CD4-positive, alpha-beta T cell treated with Interleukin-4 for 1 hour (primary cell): ENCODE measurements at places on chromosomes 2 and 18.
A peak's percentile ranks its signal among the peaks of the same experiment; 100 is the strongest.

DNA sequence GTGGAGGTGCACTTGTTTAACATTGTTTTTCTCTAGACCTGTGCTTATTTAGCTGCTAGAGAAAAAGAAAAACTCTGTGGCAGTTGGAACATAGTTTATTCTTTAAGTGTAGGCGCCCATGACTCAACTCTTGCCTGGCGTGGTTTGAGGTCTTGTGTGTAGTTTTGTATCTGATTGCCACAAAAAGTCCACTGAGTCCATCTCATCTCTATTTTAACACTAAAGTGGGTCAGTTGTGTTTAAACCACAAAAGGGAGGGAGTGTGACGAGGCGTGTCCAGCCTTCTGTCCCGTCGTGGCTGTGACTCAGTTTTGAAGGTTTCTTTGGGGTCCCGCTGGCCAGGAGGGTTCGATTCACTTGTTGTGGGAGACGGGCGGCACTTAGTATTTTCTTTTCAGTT lies 15.3 kb upstream of the UGT1A9 start:
- DNase-seq: no peak

GRCh38 chr18:58447402-58448095 lies 181.3 kb downstream of the ALPK2 start:
- no peak for DNase-seq

DNA sequence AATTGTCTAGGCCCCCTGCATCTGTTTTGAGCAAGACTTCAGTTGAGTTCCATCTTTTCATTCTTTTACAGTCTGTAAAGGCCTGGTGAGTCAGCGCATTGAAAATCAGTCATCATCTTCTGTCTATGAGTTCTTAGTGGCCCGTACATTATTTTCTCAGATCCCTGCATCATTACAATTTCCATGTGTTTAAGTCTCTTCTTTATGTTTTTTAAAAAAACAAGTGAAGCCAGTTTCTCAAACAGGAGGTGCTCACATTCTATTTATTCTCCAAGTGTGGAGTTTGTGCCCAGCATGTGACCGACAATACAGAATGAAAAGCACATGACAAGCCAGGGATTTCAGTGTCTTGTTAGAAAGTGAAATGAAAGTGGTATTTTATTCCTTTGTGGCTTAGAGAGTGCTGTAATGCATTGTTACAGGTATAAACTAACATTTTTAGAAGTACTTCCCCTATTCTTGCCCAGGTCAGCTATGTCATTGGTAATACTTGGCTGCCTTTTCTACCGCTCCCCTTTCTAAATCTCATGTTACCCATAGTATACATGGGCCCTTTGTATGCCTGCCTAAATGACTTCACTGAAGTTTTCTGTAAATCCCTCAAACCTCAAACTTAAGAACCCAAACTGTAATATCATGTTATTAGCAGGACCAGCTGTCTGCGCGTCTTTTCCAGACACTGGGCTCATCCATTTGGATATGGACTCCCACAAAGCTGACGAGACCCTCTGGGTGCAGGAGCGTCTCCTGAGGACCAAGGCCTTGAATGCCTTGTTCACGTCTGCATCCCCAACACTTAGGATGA lies 67.6 kb downstream of the FEZ2 start:
- DNase-seq: no peak

GRCh38 chr2:120203251-120204021 lies 19.8 kb downstream of the TMEM185B start:
- DNase-seq: no peak

DNA sequence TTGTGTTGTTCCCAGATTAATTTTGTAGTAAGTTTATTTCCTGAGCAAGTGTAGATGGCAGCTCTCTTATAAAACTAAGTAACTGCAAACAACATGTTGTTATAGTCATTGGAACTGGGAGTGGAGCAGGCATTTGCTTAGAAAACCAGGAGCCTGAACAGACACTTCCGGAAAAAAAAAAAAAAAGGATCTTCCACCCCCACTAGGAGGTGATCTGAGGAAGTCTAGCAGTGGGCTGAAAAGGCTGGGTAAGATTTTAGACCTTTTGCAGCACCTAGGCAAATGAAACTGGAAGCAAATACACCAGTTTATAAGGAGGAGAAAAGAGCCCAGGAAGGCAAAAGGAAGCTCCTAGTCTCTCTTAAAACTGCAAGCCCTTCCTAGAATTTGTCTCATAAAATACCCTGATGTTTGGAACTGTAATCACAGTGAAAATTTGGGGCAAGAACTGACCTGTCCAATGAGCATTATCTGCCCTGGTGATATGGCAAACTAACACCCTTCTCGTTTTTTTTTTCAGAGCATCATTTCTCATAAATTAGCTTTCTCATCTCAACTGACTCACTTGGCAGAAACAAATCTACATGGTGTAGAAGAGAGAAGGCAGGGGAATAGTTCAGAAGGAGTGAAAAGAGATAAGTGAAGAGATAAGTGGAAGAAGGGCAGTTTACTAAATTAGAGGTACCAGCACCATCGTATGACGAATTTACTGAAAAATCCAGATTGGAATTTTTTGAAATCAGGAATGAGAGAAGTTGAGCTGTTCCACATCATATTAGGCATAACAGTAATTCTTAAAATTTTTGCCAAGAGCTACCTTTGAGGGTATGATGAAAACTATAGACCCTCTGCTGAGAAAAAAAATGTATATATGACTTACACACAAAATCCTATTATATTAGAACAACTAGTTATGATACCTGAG lies 4.2 kb upstream of the CCNYL1 start:
- DNase-seq: no peak

DNA sequence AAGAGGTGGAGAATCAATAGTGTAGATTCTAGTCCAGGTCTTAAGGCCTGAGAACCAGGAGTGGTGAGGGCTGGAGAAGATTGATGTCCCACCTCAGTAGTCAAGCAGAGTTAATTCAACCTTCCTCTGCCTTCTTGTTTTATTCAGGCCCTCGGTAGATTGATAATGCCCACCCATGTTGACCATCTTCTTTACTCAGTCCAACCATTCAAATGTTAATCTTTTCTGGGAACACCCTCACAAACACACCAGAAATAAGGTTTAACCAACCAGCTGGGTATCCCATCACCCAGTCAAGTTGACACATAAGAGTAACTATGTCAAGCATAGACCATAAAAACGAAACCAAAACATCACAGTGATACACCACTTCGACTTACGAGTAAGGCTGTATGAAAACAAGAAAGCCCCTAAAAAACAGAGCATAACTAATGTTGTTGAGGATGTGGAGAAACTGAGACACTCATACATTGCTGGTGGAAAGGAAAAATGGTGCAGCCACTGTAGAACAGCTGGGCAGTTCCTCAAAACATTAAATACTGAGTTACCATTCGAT lies 57.5 kb downstream of the SLC35F5 start:
- no peak for DNase-seq

DNA sequence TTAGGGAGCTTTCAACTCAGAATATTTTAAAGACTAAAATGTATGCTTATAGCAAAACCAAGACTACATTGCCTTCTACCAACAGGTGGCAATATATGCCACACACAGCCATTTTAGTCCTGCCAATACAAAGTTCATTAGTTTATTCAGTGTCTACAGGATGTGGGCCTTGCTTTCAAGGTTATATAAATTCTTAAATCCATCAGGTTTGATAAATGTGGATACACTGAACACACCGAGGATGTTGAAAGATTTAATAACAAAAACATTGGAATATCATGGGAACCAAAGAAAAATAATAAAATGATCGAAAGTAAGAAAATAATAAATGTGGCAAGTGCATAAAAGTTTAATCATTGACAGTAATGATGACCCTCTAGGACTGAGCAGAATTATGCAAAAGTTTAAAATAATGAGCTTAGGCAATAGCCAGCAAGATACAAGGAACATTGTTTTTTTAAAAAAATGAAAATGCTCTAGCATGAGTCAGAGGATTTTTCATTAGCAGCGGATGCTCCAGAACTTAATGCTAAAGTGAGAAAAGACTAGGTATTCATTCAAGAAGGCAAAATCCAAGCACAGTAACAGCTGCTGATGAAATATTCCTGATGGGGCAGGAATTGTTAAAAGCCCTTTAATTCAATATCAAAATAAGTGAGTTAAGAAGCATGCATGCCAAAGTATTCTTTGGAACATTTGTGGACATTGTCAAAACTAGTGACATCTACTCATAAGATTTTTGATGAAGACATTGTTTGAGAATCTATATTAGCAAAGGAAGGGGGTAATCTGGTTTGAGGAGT lies 14.2 kb downstream of the SCN9A start:
- no peak for DNase-seq

- DNase-seq: no peak
Observed at GRCh38 chr2:152223977-152224376, 48.4 kb upstream of the STAM2 start.

DNA sequence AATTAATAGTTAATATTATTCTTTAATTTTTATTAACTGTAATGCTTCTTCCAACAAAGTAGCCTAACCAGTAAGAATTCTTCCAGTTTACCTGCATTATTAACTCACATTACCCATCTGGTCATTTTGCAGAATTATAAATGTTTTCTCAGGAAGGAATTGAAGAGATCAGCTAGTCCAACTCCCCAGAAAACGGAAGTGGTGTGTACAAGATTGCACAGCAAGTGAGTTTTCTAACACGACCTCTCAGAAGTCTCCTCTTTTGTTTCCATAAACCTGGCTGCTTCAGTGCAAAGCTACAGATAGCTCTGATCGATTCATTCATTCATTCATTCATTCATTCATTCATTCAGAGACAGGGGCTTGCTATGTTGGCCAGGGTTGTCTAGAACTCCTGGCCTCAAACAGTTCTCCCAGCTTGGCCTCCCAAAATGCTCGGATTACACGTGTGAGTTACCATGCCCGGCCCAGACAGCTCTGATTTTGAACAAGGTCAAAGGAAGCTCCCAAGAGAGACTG lies 128.8 kb upstream of the REV1 start:
- no peak for DNase-seq

DNA sequence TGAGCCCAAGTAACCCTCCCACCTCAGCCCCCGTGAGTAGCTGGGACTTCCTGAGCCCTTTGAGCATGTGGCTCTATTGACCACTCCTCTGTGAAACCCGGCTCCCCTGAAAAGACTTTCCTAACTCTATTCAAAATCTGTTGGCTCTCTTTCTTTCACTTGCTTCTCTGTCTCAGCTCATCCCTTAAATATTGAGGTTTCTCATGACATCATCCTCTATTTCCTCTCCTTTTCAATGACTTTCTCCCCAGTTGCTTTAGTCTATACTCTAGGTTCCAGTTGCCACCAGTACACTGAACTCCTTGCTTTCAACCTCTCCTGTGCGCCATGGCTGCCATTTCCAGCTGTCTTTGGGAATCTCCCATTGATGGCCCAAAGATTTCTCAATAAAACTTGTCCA lies 79.8 kb upstream of the STK17B start:
- no peak for DNase-seq

DNA sequence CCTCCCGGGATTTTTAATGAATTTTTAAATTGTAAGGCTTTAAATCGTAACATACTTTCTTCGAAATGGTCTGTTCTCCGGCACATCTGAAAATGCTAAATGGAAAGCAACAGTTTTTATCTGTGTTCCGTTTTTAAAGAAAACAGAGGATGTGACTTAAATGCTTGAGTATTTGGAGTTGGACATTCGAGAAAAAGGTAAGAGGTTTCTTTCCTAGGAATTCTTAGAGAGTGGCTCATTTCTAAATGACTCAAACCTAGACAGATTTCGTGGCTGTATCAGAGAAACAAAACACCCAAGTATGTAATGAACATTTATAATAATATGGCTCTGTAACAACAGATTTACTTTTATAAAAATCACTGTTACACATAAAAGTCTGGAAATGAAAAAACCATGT lies 177.6 kb upstream of the CCDC68 start:
- DNase-seq: no peak

DNA sequence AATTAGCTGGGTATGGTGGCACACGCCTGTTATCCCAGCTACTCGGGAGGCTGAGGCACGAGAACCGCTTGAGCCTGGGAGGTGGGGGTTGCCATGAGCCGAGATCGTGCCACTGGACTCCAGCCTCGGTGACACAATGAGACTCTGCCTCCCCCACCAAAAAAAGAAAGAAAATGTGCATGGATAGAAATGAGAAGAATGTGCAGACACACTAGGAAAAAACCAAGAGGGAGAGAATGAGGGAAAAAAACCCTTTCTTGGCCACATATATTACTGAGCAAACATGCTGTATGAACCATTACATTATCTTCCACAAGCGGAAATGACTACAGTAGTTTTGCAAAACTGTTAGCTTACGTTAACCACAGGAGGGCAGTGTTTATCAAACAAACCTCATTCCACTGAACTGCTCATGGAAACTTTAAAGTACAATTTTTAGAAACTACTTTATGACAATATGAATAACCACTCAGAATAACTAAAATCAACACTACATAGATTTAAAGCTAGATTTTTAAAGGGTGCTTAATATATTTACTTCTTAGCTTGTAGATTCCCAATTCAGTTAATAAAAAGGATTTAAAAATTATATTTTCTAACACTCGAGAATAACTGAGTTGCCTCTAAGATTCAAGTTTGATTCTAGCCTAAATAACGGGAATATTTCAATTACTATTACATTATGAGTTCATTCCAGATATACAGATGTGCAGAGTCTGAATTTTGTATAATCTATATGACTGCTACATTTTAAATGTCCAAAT lies 26.4 kb downstream of the ASXL2 start:
- DNase-seq: peak; percentile 29

DNA sequence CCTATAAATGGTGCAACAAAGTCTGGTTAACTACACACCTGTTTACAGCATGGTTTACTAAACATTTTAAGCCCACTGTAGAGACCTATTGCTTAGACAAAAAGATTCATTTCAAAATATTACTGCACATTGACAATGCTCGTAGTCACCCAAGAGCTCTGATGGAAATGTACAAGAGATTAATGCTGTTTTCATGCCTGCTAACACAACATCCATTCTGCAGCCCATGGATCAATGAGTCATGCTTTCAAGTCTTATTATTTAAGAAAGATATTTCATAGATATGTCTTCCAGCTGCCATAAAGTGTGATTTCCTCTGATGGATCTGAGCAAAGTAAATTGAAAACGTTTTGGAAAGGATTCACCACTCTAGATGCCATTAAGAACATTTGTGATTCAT lies 781.1 kb downstream of the MBD2 start:
- DNase-seq: no peak

GRCh38 chr2:147156970-147157369 lies 687.9 kb upstream of the ACVR2A start:
- no peak for DNase-seq

DNA sequence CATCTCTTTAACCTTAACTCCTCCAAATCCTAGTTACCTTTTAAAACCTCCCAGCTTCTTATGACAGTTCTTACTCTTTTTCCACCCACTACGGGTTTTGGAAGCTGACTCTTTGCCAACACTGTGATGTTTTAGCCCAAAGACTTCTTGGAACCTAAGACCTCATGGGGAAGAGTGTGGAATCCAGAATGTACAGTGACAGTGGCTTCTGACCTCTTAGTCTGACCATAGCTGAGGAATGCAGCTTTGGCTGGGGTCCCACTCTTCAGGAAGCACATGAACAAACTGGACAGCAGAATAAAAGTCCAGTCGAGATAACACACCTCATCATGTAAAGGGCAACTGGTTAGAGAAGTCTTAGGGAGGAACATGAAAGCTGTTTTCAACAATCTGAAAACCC lies 161.1 kb upstream of the PKDCC start:
- no peak for DNase-seq
